Esophagus muscularis mucosa (tissue), 4 donors: ENCODE measurements at places on chromosomes 7 and 10. TPM values are rescaled to one million over a fixed set of nuclear protein-coding genes. Genes with fewer than 3 reads are reported as not detected.

Gene AGR2
- total RNA-seq: not detected

- DNase-seq: no peak
- no peaks in the 10 kb centered on the region for H3K27me3 ChIP-seq
- no peaks in the 10 kb centered on the region for H3K4me1 ChIP-seq
Observed at GRCh38 chr10:133141144-133141957, 18.7 kb upstream of the KNDC1 start.

Gene PSD
- 268 TPM for total RNA-seq

DNA sequence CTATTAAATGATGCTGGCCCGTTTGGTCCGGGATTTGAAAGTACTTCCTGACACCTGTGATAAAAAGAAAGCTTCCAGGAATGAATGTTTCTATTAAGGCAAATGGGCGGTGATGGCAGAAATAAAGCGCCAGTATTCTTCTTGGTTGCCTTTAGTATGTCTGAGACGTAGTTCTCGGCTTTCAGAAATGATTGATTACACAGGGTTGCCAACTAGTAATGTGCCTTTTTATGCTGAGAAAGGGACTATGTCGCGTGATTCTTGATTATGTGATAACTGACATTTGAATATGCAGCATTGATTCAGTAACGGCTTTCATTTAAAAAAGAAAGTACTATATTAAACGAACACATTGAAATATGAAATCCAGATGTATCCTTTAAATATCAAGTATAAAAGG lies 13.9 kb downstream of the ZRANB1 start:
- peaks cover 18% of the 10 kb centered on the region for H3K4me1 ChIP-seq
- H3K27me3 ChIP-seq: no peaks in the 10 kb centered on the region
- no peak overlapping the region for H3K27ac ChIP-seq
- no peaks in the 10 kb centered on the region for H3K36me3 ChIP-seq
- peak overlapping the region; percentile 19 for H3K4me3 ChIP-seq
- no peak for DNase-seq

DNA sequence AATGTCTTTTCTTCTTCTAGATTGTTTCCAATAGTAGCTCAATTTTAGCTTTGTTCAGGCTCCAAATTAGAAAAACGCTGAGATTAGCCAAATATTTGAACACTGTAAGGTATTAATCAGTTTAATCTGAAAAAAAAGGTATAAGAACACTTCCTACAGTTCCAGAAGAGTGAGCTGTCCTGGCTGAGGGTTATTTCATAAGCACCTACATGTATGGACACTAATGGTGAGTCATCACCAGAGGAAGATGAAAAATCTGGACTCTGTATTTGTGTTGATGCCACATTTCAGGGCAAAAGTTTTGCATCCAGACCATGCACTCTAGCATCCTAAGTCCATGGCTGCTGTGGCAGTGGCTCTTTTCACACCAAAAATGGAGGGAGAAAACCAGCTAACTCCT lies 189.5 kb downstream of the ANKRD30A start:
- no peak overlapping the region for H3K27ac ChIP-seq
- no peaks in the 10 kb centered on the region for H3K4me1 ChIP-seq
- no peak for DNase-seq
- H3K27me3 ChIP-seq: no peaks in the 10 kb centered on the region
- H3K36me3 ChIP-seq: no peaks in the 10 kb centered on the region

DNA sequence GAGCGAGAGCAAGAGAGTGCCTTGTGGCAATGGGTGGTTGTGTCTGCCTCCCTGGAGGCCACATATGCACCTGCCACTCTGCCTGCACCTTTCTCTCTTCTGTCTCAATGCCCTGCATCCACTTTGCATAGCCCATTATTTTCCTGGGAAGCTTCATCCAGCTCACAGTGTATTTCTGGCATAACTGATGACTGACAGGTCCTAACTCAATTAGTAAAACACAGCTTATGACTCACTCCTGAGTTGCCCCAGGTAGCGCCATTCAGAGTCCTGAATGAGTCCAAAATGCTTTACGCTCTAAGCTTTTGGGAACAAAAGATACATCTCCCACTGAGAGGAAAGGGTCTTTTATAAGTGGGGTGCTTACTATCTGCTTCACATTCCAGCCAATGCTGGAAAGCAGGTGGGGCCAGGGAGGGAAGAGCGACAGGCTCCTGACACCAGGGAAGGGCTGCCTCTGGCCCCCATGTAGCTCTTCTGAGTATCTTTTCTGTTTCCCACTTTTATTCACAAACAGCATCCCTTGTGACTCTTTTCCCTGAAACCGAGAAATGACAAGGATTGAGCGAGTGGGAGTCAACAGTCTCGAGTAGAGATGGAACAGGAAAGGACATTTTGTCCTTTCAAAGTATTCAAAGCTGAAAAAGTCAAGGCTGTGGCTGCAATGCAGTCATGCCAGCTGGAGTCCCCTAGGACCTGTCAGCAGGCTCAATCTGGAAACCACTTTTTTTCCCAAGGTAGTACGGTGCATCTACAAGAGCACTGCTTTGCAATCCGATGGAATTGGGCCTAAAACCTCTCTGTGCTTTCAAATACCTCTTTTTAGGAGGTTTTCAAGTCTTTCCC lies 479.3 kb upstream of the PODXL start:
- H3K4me3 ChIP-seq: no peak overlapping the region
- peak; percentile 45 for DNase-seq
- no peaks in the 10 kb centered on the region for H3K36me3 ChIP-seq
- no peaks in the 10 kb centered on the region for H3K27me3 ChIP-seq

Gene LIPN
- total RNA-seq: not detected

DNA sequence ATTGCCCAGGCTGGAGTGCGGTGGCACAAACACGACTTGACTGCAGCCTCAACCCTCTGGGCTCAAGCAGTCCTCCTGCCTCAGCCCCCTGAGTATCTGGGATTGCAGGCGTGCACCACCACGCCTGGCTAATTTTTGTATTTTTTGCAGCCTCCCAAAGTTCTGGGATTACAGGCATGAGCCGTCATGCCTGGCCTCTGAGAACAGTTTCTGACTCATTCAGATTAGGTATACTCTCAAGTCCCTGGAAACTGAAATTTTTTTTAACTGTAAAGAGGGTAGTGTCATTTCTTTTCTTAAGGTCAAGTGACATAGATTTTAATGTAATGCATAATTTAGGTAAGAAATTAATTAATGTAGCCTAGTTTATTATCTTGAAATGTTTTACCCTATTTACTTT lies 104.7 kb downstream of the SEPTIN7 start:
- no peak overlapping the region for H3K4me3 ChIP-seq
- H3K27me3 ChIP-seq: no peaks in the 10 kb centered on the region
- no peak for DNase-seq

Gene CABCOCO1
- total RNA-seq: 2.7 TPM

Gene SAMD9
- 4.2 TPM for total RNA-seq

DNA sequence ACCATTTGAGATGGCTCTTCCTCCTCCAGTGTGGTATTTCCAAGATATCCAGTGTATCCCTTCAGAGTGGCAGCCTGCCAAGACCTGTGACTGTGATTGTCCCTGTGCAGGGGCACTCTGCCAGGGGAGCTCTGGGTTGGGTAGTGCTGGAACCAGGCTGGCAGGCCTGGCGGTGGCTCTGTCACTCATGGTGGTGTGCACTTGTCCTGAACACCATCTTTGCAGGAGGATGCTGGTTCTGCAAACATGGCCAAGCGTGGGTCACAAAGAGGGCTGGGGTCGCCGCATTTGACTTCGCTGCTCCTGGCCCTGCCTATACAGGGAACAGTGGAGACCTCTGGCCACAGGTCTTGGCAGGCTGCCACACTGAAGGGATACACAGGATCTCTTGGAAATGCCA lies 205.2 kb downstream of the PRPF18 start:
- H3K4me1 ChIP-seq: peaks cover 44% of the 10 kb centered on the region
- DNase-seq: no peak
- H3K36me3 ChIP-seq: peaks cover 24% of the 10 kb centered on the region
- no peak overlapping the region for H3K4me3 ChIP-seq
- H3K27me3 ChIP-seq: no peaks in the 10 kb centered on the region

GRCh38 chr7:128912281-128912680 lies 1.8 kb upstream of the KCP start:
- H3K27me3 ChIP-seq: peaks cover 35% of the 10 kb centered on the region
- no peak for DNase-seq
- peaks cover 33% of the 10 kb centered on the region for H3K4me1 ChIP-seq
- H3K27ac ChIP-seq: no peak overlapping the region
- no peaks in the 10 kb centered on the region for H3K36me3 ChIP-seq
- no peak overlapping the region for H3K4me3 ChIP-seq

DNA sequence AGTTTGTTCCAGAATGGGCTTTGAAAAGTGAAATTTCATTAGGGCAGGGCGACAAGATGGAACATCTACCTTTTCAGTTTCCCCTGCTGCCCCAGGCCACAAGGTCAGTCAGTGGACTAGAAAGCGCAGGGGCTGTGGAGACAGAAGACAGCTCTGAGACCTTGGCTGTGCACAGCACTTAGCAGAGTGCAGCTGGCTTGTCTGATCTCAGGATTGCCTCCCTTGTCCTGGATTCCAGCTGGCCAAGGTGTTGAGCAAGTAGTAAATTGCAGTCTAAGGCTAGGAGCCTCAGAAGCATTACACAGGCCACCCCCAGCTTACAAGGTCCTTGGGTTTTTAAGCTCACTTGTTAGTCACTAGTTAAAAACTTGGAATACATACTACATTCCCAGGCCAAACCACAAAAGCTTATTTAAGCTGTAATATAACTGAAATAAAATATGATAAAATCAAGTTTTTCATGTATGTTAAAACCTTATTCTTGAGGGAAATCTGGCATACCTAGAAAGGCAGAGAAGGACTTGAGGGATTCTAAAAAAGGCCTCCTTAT lies 67.3 kb upstream of the NPY start:
- peak; percentile 39 for DNase-seq
- no peaks in the 10 kb centered on the region for H3K27me3 ChIP-seq
- H3K4me1 ChIP-seq: no peaks in the 10 kb centered on the region

GRCh38 chr7:30650421-30650808 lies 31.8 kb downstream of the CRHR2 start:
- no peaks in the 10 kb centered on the region for H3K4me1 ChIP-seq
- H3K27me3 ChIP-seq: no peaks in the 10 kb centered on the region
- no peak overlapping the region for H3K4me3 ChIP-seq
- peaks cover under 1% of the 10 kb centered on the region for H3K36me3 ChIP-seq

Gene IKZF1
- 3.6 TPM for total RNA-seq

Gene ASB13
- 16.3 TPM for total RNA-seq

Gene SFRP4
- 4.6 TPM for total RNA-seq

GRCh38 chr7:50227726-50228125 lies 76.8 kb upstream of the IKZF1 start:
- H3K36me3 ChIP-seq: no peaks in the 10 kb centered on the region
- no peaks in the 10 kb centered on the region for H3K27me3 ChIP-seq
- DNase-seq: no peak

DNA sequence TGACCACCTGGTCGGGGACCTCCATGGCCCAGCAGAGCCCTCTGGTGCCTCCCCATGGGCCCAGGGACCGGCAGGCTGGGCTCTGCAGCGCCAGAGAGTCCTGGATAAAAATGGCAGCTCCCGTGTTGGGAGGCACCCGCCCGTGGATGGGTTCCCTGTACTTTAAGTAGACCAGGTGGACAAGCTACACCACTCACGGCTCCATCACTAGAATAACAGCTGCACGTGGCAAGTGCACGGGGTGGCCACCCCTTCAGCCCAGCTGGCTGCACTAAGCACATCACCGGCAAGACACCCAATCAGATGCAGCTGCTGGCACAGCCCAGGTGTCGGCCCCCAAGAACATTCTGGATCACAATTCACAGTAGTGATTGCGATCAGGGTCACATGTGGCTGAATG lies 69.8 kb downstream of the DIP2C start:
- no peaks in the 10 kb centered on the region for H3K36me3 ChIP-seq
- H3K4me1 ChIP-seq: peaks cover 89% of the 10 kb centered on the region
- no peak for DNase-seq
- H3K27ac ChIP-seq: no peak overlapping the region
- no peak overlapping the region for H3K4me3 ChIP-seq
- H3K27me3 ChIP-seq: no peaks in the 10 kb centered on the region

Gene ATOH7
- total RNA-seq: not detected

DNA sequence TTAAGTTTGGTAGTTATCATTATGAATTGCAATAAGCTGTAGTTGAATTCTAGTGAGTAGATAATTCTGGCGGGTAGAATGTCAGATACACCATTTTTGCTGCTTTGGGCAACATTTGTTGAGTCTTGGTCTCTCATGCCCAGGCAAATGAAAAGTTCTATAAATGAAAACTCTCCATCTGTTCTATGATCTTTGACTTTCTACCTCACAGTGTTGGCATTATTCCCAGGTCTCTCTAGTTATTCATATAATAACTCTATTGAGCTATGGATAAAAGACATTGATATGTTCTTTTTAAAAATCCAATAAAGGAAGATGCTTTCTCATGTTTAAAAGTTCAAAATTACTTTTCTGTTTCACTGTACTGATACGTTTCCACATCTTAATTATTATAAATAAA lies 415.3 kb upstream of the SEMA3D start:
- no peak overlapping the region for H3K4me3 ChIP-seq
- no peaks in the 10 kb centered on the region for H3K36me3 ChIP-seq
- no peaks in the 10 kb centered on the region for H3K4me1 ChIP-seq
- H3K27me3 ChIP-seq: no peaks in the 10 kb centered on the region

GRCh38 chr7:104980440-104980839 lies 33.6 kb upstream of the KMT2E start:
- DNase-seq: no peak
- no peaks in the 10 kb centered on the region for H3K36me3 ChIP-seq
- H3K4me1 ChIP-seq: peaks cover 73% of the 10 kb centered on the region

GRCh38 chr7:7438851-7439250 lies 96.8 kb downstream of the COL28A1 start:
- H3K4me3 ChIP-seq: no peak overlapping the region
- H3K27ac ChIP-seq: no peak overlapping the region
- DNase-seq: no peak
- H3K27me3 ChIP-seq: no peaks in the 10 kb centered on the region
- no peaks in the 10 kb centered on the region for H3K36me3 ChIP-seq

Gene PPP1R3C
- total RNA-seq: 81.3 TPM

DNA sequence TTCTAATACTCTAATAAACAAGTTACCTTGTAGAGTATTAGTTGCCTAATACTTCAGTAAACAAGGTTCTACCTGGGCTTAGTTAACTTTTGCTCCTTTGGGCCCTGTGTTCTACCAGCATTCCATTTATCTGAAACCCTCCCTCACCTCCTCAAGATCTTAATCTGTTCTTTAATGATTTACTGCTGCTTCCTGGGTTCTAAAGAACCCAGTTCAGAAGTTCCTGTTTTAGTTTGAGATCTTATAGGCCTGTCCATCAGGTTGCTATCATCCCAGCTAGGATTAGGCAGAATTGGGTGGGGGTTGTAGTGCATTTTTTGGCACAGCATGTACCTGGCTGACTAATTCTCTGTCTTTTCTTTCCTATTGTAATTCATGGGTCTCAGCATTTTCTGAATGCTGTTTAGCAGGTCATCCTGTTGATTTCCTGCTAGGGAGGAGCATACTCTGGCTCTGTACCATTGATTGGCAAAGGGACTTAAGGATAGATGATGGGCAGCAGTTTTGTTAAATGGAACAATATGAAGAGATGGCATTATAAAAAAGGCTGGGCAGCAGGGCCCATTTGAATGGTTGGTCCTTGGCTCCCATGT lies 53.7 kb upstream of the TMEM248 start:
- no peaks in the 10 kb centered on the region for H3K4me1 ChIP-seq
- no peak for DNase-seq
- no peak overlapping the region for H3K4me3 ChIP-seq
- no peak overlapping the region for H3K27ac ChIP-seq

Gene CALHM1
- not detected for total RNA-seq
